A549 treated with Hydrocortisone at 1 μM for 4 hours (cell line): ENCODE measurements at places on chromosomes 3 and 15. TPM values are rescaled to one million over a fixed set of nuclear protein-coding genes. Genes with fewer than 3 reads are reported as not detected.

The CD200R1 gene
- total RNA-seq = 0.12 to 0.13 TPM in 2 of 5 replicates, not detected in the others

The MUC13 gene
- 7.0 to 8.5 TPM (median 8.1 TPM) in 5 replicates for total RNA-seq

The P2RY12 gene
- total RNA-seq = not detected in 5 replicates

The GOLGA8G gene
- total RNA-seq = not detected in 5 replicates

The TMEM202 gene
- not detected in 5 replicates for total RNA-seq
